ENCODE measurements at places on chromosomes 5 and 9. TPM values are rescaled to one million over a fixed set of nuclear protein-coding genes. Genes with fewer than 3 reads are reported as not detected.

- no peak for DNase-seq
Observed at GRCh38 chr9:22141908-22142307, 132.8 kb upstream of the CDKN2B start.

GRCh38 chr9:75616841-75617566 lies 273.5 kb upstream of the PCSK5 start:
- no peak for DNase-seq

GRCh38 chr9:116286297-116286696 lies 132.7 kb downstream of the PAPPA start:
- no peak for DNase-seq

The TAL2 gene
- total RNA-seq: not detected

DNA sequence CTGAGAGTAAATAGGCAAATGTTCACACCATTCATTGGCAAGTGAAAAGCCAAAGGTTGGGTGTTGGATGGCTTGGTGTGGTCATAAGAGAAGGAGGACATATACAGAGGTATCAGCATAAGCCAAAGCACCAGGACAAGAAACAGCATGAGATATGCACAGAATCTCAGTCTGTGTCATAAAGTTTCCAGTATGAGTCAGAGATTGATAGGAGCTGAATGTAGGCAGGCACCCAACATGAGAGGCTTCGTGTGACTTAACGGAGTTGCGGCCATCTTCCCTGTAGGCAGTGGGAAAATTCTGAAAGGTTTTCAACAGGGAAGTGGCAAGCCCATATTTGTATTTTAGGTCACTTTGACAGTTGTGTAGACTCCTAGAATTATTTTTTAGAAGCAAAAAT lies 54.5 kb downstream of the SNCAIP start:
- no peak for DNase-seq

- DNase-seq: no peak
Observed at GRCh38 chr9:113541019-113541900, 77.7 kb downstream of the RGS3 start.

GRCh38 chr5:81895307-81895706 lies 76.5 kb upstream of the ATG10 start:
- DNase-seq: no peak

DNA sequence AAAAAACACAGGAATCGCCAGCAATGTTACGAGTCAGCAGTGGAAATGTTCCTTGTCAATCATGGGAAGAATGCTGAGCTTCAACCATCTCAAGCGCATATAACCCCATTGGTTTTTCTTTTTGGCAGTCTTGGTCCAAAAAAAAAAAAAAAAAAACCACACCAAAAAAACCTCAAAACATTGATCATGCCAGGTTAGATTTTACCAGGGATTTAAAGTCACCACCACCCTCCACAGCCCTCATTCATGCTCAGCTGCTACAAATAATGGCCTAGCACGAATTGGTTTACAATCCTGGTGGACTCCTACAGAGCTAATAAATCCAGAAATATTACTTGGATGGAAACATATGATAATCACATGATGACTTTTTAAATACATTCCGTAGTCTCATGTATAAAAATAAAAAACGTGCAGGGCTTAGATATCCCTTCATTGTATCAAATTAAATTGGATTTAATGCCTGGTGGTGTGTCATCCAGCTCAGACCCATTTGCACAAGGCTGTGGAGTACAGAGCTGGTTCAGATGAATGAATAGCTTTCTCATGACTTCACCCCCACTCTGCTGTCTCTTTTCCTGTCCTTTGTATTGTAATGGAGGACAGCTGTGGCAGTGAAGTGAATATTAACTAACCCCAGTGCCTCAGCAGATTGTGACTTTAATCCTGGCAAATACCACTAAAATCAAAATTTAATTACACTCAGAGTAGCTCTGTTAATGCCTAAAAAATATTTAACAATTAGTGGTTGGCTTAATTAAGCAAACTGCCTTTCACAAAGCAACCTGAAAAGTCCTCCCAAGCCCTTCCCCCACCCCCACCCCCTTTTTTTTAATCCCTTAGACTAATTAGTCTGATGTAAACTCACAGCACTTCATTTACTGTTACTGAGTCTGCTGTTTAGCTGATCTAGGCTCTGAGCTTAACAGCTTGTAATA lies 626.5 kb upstream of the ZNF608 start:
- DNase-seq: peak; percentile 36

DNA sequence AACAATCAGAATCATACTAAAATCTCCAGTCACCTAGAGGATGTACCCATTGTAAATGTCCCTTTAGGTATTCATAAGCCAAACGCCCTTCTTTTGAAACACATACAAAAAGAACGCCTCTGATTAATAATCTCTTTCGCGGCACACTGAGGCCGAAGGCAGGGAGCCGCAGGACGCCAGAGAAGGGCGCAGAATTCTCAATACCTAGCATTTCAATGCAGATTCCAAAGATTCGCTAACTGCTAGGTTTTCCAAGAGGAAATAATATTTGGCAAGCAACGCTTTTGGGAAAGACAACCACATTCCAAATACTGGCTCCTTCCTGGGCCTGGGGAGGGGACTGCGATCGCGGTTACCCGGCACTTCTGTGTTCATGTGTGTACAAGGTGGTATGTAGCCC lies 203.3 kb downstream of the MEF2C start:
- no peak for DNase-seq

The ZNF366 gene
- 33.7 TPM for total RNA-seq

GRCh38 chr5:179268966-179269693 lies 76.1 kb downstream of the ADAMTS2 start:
- DNase-seq: no peak

The IFNA5 gene
- total RNA-seq: not detected
